Ureter (tissue), 1 donor: ENCODE measurements at places on chromosomes 3 and 15. TPM values are rescaled to one million over a fixed set of nuclear protein-coding genes. Genes with fewer than 3 reads are reported as not detected.

CHRNA3 gene
- total RNA-seq: not detected

ATG7 gene
- total RNA-seq: 62.9 TPM

KIF15 gene
- 0.83 TPM for total RNA-seq

GRCh38 chr3:8200996-8201395 lies 300.6 kb upstream of the LMCD1 start:
- DNase-seq: no peak

- DNase-seq: no peak
Observed at GRCh38 chr15:66823601-66824000, 121.6 kb downstream of the SMAD6 start.

DNA sequence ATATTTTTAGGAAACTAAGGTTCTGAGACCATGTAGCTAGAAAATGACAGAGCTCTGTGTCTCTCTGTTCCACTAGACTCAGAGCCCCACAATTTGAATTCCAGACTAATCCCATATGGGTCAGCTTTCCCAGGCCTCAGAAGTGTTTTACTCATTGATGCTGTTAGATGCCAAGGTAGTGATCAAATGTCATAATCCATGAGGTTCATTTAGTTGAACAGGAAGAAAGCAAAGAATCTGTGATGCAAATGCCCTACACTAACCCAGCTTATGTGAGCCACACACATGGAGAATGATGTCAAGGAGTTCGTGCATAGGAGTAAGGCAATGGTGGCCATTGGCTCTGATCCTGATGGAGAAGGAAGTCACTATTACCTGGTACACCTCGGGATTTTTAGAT lies 363.4 kb upstream of the RARB start:
- DNase-seq: no peak

- DNase-seq: no peak
Observed at GRCh38 chr3:46831316-46831715, 31.9 kb downstream of the MYL3 start.

DNA sequence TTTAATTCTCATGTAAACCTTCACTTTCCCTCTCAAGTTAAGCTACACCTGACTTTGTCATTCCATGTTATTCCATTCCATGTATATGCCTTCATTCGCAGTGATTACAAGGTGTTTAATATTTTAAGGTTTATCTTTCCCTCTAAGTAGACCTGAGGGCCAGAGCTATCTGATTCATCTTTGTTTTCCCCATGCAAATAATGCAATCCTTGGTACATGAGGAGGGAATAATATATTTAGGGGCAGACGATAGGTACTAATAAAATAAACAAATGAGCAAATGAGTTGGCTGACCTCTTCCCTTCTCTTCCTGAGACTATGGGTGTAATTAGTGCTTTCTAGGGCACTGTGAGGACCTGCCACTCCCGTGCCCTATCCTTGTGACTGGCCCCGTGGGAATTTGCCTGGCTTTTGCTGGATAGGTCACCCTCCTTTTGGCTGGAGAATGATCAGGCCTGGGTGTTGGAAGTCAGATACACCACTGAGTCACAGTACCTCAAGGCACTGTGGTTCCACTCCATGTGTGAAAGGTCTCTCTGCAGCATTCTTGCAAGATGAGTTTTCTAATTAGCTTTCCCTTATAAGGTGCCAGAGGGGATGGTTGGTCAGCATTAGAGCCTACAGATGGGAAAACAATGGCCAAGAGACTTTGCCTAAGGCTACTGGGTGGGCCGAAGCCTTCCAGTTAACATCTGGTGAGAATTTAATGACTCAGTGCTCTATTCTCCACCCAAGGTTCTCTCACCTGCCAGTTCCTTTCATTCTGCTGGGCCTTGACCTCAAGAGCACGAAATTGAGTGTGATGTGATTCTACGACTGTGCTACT lies 183.2 kb downstream of the P3H2 start:
- no peak for DNase-seq

- DNase-seq: no peak
Observed at GRCh38 chr3:22585911-22586310, 617.2 kb upstream of the UBE2E2 start.
